ENCODE measurements at places on chromosomes 1 and 21. TPM values are rescaled to one million over a fixed set of nuclear protein-coding genes. Genes with fewer than 3 reads are reported as not detected.

The RPRD2 gene
- polyA plus RNA-seq: 50.0 TPM

The IRF6 gene
- polyA plus RNA-seq: 20.6 TPM

The GPR157 gene
- 1.3 TPM for polyA plus RNA-seq

The UBASH3A gene
- 0.07 TPM for polyA plus RNA-seq

The HAO2 gene
- 91.7 TPM for polyA plus RNA-seq

The SPSB1 gene
- polyA plus RNA-seq: 14.5 TPM

DNA sequence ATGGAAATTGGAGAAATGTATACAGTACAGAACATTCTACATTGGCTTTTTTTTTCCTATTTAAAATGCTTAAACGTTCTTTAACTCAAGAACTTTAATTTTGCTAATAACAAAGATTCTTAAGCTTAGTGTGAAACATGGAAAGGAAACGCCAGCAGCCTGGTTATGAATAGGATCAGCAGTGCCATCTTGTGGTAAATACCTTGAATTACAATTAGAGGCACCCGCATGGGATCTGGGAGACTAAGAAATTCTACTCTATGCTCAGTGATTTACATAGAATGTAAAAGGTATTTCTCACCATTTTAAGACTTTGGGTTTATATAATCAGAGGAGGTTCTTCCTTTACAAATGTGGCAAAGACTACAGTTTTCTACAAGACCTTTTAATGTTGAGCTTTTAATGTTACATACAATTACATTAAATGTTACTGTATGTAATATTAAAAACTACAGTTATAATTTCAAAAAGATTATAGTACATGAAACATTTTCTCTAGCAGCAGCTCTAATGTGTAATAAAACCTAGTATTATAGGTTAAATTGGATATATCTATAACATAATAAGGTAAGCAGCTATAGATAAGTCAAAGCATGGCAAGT, 32.1 kb upstream of the APOBEC4 start:
- no peak for DNase-seq

DNA sequence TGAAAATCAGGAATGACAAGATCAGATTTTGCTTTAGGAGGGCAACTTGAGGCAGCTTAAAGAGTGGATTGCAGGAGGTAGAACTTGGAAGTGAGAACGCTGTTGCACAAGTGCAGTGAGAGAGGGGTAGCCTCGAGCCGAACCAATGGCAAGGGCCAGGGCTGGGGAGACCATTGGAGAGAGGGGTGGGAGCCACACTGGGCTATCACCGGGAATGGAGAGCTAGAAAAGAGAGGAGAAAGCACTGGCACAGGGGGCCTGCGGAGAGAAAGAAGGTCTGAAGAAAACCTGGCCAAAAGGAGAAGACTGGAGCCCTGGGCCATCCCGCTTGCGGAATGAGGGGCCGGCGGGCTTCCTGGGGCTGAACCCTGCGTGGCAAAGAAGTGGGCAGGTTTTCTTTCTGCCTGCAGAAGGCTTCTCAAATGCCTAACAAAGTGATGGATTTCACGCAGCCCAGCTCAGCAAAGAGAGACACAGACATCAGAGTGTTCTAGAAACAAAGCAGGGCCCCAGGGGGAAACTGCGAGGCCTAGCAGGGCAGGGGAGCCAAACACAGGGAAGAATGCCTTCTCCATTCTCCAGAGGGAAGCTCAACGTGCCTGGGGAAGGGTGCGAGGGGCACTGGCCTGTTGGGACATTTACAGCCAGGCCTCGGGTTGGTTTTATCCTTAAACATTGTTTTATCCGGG, 1.2 kb upstream of the SLC37A1 start:
- DNase-seq: no peak

- DNase-seq: no peak
Measured at GRCh38 chr1:209363112-209363511, 220.4 kb upstream of the CAMK1G start.

DNA sequence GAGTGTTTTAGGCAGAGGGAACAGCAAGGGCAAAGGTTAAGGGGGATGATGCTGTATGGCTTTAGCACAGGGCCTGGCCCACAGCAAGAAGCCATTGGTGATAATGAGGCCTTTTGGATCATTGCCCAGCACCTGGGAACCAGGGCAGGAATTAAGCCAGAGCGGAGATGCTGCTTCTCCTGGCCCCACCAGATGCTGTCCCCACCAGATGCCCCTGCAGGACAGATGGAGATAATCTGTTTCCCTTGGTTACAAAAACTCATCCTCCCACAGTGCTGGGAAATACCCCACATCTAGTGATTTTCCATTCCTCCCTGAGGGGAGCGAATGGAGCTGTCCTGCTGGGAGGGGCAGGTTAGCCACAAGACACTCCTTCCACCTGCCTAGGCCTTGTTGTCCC, 18.8 kb downstream of the OPRD1 start:
- DNase-seq: no peak

DNA sequence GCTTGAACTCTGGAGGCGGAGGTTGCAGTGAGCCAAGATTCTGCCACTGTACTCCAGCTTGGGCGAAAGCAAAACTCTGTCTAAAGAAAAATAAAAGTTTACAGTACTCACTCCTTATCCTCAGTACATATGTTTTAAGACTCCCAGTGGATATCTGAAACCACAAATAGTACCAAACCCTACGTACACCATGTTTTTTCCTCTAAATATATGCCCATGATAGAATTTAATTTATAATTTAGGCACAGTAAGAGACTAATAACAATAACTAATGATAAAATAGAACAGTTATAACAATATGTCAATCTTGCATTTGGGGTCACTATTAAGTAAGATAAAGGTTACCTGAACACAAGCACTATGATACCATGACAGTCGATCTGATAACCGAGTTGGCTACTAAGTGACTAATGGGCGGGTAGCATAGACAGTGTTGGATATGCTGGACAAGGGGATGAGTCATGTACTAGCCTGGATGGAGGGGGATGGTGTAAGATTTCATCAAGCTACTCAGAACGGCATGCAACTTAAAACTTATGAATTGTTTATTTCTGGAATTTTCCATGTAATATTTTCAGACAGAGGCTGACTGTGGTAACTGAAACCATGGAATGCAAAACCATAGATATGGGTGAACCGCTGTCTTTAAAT, 43.7 kb downstream of the ST7L start:
- DNase-seq: no peak

GRCh38 chr1:92927870-92928269, 33.4 kb downstream of the DIPK1A start:
- DNase-seq: no peak

- DNase-seq: peak; percentile 20
Measured at GRCh38 chr1:203796236-203796605, 798 bp downstream of the ZBED6 start.

- no peak for DNase-seq
Measured at GRCh38 chr1:24903955-24904730, 25.9 kb downstream of the RUNX3 start.

- DNase-seq: no peak
Measured at GRCh38 chr21:34818662-34819158, 149.9 kb downstream of the CLIC6 start.

DNA sequence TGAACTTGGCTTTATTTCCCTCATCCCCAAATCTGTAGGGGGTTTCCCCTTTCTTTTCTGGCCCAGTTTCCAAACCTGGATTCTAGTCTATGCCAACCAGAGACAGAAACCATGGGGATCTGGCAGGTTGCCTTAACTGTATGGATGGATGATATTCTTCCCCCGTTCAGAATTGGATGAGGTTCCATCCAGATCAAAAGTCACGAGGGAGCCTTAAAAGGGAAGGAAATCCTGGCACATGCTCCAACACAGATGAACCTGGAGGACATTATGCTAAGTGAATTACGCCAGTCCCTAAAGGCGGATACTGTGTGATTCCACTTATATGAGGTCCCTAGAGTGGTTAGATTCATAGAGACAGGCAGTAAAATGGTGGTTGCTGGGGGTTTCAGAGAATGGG, 124.4 kb downstream of the HUNK start:
- DNase-seq: no peak

- DNase-seq: no peak
Measured at GRCh38 chr1:110069404-110070281, 829 bp downstream of the ALX3 start.

DNA sequence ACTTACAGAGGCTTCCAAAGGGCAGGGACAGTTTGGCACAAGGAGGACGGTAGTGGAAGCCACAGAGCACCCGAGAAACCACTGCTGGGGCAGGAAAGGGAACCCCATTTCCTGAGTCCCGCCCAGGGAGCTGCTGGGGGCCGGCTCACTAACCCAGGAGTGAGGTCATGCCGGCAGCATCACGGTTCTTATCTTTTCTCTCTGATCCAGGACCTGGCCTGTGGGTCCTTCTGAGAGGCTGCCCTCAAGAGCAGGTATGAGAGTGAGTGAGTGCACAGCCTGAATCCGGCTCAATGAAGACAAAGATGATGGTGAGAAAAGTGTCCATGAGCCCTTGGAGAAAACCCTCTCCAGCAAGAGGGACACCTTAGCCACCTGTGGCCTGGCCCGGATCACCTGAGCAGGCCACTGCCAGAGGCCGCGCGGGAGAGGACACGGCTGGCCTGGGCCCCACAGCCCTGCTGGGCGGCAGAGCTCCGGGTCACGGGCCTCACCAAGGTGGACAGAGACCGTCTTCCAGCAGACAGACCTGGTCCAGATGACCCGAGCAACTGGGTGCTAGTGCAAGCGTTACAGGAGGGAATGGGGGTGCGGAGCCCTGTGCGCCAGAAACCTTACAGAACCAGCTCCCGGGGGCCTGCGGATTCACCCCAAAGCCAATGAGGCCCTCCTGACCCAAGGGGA, 94.9 kb downstream of the RIPK4 start:
- DNase-seq: no peak

DNA sequence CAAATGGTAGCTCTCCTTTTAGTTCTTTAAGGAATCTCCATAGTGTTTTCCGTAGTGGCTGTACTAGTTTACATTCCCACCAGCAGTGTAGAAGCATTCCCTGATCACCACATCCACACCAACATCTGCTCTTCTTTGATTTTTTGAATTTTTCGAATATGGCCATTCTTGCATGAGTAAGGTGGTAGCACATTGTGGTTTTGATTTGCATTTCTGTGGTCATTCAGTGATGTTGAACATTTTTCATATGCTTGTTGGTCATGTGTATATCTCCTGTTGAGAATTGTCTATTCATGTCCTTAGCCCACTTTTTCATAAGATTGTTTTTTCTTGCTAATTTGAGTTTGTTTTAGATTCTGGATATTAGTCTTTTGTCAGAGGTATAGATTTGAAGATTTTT, 84.6 kb upstream of the B3GALT2 start:
- DNase-seq: no peak

DNA sequence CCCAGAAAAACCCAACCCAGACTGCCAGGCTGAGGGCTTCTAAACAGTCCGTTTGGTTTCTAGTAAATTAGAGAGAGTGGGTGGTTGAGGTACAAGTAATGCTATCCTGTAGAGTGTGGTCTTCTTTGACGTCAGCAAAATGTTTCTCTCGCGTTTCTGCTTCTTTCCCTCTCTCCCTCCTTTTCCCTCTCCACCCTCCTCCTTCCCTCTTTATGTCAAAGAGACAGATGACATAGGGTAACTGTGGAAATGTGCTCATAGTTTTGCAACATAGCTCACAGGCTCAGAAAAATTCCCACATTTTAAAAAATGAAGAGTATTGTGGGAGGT, 158.3 kb downstream of the TOMM20 start:
- DNase-seq: no peak

- DNase-seq: no peak
Measured at GRCh38 chr1:36458910-36459309, 5.3 kb downstream of the MRPS15 start.

DNA sequence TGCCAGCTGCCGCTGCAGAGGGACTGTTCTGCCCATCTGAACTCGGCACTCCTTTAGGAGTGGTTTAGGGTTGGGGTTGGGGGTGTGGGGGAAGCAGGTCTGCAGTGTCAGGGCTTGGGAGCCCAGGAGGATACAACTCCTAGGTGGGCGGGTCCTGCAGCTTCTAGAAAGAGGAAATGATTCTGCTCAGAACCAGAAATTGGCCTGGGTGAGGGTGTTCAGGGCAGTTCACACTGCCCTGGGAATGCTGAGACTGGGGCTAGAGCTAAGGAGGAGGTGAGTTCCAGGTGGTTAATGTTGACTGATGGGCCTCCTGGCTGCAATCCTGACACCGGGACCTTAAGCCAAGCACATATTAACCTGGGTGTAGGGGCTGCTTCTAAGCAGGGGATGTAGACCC, 4.8 kb upstream of the SLC26A9 start:
- DNase-seq: no peak

- no peak for DNase-seq
Measured at GRCh38 chr1:223631956-223632355, 33.5 kb downstream of the CAPN8 start.

DNA sequence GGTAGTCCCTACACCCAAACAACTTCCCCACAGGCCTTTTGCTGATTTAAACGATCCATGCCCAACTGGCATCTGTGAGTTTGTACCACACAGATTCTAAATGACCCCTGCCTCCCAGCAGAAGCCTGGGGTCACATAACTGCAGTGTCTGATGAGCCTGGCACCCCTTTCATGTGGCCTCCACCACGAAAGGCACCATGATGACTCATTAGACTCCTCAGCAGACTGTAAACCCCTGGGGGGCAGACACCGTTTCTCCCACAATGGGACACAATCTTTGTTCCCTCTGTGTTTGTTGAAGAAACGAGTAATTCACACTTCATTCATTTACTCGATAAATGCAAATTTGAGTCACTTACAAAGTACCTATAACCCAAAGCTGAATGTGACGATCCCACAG, 81.6 kb downstream of the CCDC185 start:
- no peak for DNase-seq

DNA sequence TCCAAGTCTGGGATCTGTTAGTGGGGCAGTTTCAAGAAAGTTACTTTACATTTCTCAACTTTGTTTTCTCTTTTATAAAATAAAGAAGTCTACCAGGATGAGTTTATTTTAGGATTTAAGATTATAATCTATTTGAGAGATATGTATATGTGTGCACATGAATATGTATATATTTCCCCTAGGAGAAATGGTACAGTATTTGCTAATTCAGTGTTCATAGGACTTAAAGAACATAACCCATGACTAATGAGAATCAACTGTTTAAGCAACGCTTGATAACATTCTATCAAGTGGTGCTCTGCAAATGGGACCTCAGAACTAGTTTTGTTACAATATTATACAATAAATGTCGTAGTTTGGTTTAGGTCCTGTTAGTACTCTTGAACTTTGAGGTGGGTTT, 7.0 kb downstream of the BCAS2 start:
- no peak for DNase-seq

GRCh38 chr1:27383039-27383605, at the start of gene CD164L2:
TSS of gene CD164L2 (minus strand) at chr1:27383333. CDS start at chr1:27383239, 94 bp downstream.
- no peak for DNase-seq

DNA sequence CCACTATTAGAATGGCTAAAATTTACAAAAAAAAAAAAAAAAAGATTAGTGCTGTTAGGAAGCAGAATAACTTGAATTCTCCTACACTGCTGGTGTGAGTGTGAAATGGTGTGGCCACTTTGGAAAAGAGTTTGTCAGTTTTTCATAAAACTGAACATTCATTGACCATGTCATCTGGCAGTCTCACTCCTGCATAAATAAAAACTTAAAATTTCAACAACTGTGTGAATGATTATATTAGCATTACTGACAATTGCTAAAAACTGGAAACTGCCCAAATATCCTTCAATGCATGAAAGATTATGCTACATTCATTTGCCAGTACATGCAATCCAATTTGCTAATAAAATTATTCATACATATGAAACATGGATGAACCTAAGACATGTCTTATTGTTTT, 570.9 kb downstream of the NEGR1 start:
- DNase-seq: no peak
